ENCODE measurements at places on chromosomes 1 and 21.

- no peak for DNase-seq
Observed at GRCh38 chr1:96746440-96747420, 25.1 kb downstream of the PTBP2 start.

- no peak for DNase-seq
Observed at GRCh38 chr1:108503062-108503733, 53.1 kb downstream of the NBPF6 start.

- DNase-seq = no peak
Observed at GRCh38 chr1:28973596-28974421, 59.4 kb downstream of the EPB41 start.

DNA sequence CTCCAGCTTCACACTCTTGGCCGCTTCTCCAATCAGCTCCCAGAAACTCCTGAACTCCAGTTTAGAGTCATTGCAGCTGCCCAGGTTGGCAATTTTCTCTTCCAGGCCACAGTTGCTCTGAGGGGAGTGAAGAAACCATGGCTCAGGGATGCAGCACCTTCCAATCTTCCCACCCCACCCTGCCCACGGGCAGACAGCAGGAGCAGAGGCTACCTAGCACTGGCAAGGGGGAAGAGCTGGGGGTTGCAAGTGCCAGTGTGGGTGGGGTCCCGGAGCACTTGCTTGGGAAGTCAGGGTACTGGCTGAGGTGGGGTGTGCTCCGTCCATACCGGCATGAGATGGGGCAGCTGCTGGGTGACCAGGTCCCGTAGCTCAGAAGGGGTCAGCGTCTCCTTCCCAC is 1.2 kb downstream of the S100A14 start:
- no peak for DNase-seq

DNA sequence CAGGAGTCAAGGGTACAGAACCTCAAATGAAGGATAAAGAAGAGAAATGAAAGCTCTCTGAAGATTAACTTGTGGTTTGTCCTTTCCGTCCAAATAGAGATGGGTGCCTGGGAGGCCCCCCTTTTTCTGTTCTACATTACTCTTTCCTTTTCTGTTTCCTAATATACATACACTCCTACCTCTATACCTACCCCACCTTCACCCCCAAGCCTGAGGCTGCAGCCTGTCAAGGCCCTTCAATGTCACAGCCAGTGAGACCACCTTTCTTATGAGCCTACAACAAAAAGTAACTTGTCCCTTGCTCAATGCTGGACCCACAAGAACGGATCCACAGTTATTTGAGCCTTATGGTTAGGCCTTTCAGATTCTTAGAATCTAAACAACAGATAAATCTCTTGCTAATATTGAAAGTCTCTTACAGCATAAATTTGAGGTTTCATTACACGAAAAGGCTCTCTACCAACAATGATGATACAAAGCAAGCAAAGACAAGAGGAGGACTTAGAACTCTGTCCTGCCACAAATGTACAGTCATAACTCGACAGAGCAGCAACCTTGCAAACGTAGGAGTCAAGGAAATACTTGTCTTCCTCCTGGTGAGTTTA is 4.1 kb upstream of the TRAF3IP3 start:
- no peak for DNase-seq

DNA sequence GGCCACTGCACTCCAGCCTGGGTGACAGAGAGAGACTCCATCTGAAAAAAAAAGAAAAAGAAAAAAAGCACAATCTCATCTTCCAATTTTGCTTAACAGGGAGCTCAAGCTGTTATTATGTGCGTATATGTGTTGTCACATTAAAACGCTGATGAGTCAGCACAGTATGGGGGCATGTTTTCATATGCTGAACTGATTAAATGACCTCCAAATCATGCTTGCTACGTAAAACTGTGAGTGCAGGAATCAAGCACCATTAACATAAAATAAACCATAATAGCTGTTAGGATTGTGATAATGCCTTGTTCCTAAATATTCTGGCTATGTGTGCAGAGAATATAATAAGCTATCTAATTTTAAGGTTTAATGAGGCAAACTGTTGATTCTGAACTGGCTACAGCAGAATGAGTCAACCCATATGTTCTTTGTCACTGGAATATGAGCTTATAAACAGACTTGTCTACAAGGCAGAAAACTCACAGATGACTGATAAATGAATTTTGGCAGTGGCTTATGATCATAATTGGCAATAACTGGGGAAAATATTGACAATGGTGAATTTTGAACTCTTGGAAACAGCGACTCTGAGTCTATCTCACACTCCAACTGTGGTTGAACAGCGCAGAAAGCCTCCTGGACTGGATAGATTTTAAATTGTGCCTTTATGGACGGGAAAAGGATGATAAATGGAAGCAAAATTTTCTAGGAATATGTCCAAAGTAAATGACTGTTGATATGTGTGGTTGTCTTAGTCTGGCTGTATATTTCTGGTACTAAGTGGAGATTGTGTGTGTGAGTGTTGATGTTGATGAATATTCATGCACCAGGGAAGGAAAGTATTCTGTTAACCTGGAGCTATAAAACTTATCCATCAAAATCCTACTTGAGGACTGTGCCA is 75.5 kb downstream of the VCAM1 start:
- DNase-seq = no peak

DNA sequence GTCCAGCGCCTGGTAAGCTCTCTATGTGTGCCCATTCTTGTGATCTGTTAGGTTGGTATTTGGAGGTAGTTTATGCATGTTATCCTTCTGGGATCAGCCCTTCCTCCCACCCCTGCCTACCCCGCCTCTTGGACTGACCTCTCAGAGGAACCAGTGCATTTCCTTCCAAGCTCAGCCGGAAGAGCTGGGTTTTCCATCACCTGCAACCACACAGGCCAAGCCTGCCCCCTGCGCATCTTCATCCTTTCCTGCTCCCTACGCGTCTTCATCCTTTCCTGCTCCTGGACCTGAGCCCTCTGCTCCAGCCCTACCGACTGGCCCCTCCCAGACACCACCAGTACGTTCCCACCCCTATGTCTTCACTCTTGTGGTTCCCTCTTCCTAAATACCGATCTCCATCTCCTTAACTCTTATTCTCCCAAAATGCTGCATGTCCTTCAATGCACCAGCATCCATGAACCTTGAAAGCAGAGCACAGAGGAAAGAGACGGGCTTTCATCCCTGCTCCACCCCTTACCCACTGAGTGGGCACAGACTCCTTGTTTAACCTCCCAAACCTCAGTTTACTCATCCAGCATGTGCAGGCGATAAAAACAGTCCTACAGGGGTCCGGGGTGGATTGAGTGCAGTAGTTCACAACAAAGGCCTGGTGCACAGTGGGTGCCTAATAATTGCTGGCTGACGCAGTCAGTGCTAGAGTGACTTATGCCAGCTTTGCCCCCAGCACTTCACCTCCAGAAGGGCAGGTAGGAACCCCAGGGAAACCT is 526.3 kb downstream of the MATN1 start:
- DNase-seq = no peak

- DNase-seq = no peak
Observed at GRCh38 chr1:118912574-118912973, 75.6 kb downstream of the TBX15 start.

GRCh38 chr1:160653620-160654016 is 6.8 kb upstream of the SLAMF1 start:
- DNase-seq = no peak

DNA sequence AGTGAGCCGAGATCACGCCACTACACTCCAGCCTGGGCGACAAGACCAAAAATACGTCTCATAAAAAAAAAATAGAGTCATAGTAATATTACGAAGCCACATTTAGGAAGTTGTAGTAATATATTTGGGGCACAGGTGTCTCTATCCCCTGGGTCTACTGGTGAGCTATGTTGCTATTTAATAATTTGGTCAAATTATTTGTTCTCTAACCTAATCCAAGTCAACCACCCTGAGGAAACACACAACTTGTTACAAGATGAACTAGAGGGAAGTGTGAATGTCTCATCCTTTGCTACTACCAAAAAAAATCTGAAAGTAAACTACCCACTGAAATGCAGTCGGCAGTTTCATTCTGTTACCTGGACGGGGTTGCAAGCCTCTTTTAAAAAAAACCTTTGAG is 35.3 kb downstream of the RGS8 start:
- no peak for DNase-seq

GRCh38 chr1:170461291-170461747 is 70.6 kb upstream of the GORAB start:
- DNase-seq = no peak

GRCh38 chr1:91557039-91557690 is 56.5 kb downstream of the CDC7 start:
- DNase-seq = no peak

DNA sequence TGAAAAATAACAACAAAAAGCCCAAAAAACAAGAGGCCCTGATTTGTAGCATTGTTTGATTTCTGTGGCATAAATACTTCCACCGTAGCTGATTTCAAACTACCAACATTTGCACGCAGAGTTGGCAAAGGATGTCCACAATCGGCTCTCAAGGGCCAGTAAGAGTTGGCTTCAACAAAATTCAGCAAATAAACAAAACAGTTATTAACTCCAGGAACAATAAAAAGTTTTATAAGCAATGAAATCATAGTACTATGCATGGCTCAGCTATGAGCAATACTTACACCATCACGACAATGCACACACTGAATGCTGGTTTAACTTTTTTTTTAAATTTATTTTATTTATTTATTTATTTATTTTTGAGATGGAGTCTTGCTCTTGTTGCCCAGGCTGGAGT is 8.7 kb upstream of the COX20 start:
- no peak for DNase-seq

DNA sequence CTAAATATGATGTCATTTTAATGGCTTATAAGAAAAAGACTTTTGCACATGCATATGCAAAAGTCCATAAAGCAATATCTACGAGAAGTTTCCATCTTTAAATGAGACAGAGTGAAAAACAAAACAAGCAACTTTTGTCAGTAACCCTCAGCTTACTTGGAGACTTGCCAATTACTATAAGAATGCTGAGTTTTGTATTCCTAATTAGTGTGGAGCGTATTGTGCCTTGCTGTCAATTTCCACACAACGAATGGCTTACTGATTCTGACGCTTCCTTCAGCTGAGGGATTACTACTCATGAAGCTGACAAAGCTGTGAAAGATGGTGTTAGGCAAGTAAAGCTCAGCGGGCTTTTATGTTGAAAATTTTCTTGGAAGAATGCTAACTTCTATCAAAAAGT is 440.4 kb upstream of the ADAMTS5 start:
- no peak for DNase-seq

- DNase-seq = no peak
Observed at GRCh38 chr1:51780927-51781326, 97.6 kb downstream of the NRDC start.

GRCh38 chr1:15254559-15254958 is 7.5 kb downstream of the FHAD1 start:
- DNase-seq = no peak

- DNase-seq = no peak
Observed at GRCh38 chr1:107897438-107898345, 67.3 kb downstream of the VAV3 start.

- DNase-seq = no peak
Observed at GRCh38 chr1:33986390-33987095, 122.7 kb downstream of the HMGB4 start.

DNA sequence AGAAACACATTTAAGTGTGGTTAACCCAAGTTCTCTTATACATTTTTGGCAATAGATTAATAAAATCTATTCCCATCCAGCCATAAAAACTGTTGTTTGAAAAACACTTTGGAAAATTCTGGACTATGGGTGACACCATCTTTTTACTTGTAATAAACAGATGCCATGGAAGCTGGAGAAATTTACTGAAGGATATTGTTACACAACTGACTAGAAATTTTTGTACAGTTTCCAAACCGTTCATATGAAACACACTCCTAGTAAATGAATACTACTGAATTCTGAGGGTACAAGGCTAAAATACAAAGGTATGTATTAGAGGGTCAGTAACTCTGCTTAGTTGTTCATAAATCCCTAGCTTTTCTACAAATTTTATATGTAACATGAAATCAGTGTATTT is 48.7 kb downstream of the TRIM33 start:
- DNase-seq = no peak

- DNase-seq = no peak
Observed at GRCh38 chr1:95340061-95340460, 106.1 kb downstream of the RWDD3 start.

- no peak for DNase-seq
Observed at GRCh38 chr1:18921516-18922251, 19.3 kb upstream of the ALDH4A1 start.

- DNase-seq = peak; percentile 79
Observed at GRCh38 chr1:109425391-109426280, 612 bp downstream of the PSMA5 start.

GRCh38 chr1:100773444-100773843 is 53.9 kb downstream of the VCAM1 start:
- no peak for DNase-seq

- no peak for DNase-seq
Observed at GRCh38 chr21:41877901-41878830, 978 bp downstream of the PRDM15 start.
